ENCODE measurements at places on chromosomes 1 and 21.

- no peak for DNase-seq
Measured at GRCh38 chr1:151805066-151805820, at the start of gene LINGO4. LINGO4 (minus strand) TSS chr1:151805419; CDS start chr1:151802704, 2,715 bp downstream.

- DNase-seq: no peak
Measured at GRCh38 chr1:172003766-172004530, 162.7 kb downstream of the DNM3 start.

- no peak for DNase-seq
Measured at GRCh38 chr1:181344091-181344490, 139.2 kb upstream of the CACNA1E start.

- no peak for DNase-seq
Measured at GRCh38 chr1:247653040-247653439, 26.5 kb downstream of the OR13G1 start.

DNA sequence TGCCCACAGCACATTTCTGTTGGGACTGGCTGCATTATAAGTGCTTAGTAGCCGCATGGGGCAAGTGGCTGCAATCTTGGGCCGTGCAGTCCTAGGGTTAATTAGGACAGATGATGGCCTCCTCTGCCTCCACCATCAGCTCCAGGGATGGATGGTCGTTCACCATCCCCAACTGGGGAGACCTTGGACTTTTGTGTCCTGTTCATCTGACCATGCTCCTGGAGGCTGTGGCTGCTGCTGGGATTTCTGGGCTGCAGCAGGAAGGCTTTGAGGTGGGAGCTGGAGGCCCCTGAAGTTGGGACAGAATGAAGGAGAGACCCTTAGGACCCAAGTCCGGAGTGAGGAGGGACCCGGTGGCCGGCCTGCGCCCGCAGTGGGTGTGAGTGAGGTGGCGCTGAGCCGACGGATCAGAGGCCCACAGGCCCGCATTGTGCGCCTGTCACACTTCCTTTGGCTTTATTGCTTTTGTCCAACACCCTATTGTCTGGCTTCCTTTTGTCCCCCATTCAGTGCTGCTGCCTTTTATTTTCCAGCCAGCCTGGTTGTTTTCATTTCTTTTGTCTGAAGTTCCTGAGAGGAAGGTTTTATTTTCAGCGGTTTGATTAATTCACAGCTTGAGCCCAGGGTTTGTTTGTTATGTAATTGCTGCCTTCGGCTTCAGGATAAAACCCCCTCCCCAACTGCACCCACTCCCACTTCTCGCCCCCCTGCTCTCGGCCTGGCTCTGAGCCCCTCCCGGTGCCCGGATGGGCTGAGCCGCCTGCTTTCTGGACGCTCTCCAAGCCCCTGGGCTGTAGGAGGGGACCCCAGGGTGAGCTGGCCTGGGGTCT, 35.6 kb downstream of the SOX13 start:
- DNase-seq: no peak

- DNase-seq: no peak
Measured at GRCh38 chr1:180777072-180777689, 135.5 kb upstream of the KIAA1614 start.

All from CD4-positive, alpha-beta T cell treated with Interleukin-15 for 1 hour (primary cell).